ENCODE measurements at places on chromosomes 11 and 22. TPM values are rescaled to one million over a fixed set of nuclear protein-coding genes. Genes with fewer than 3 reads are reported as not detected.
A peak's percentile ranks its signal among the peaks of the same experiment; 100 is the strongest.

- DNase-seq = no peak
Measured at GRCh38 chr22:24200619-24201212, 19.4 kb downstream of the SUSD2 start.

GRCh38 chr11:82085493-82085892 is 648.2 kb downstream of the FAM181B start:
- no peak for DNase-seq

DNA sequence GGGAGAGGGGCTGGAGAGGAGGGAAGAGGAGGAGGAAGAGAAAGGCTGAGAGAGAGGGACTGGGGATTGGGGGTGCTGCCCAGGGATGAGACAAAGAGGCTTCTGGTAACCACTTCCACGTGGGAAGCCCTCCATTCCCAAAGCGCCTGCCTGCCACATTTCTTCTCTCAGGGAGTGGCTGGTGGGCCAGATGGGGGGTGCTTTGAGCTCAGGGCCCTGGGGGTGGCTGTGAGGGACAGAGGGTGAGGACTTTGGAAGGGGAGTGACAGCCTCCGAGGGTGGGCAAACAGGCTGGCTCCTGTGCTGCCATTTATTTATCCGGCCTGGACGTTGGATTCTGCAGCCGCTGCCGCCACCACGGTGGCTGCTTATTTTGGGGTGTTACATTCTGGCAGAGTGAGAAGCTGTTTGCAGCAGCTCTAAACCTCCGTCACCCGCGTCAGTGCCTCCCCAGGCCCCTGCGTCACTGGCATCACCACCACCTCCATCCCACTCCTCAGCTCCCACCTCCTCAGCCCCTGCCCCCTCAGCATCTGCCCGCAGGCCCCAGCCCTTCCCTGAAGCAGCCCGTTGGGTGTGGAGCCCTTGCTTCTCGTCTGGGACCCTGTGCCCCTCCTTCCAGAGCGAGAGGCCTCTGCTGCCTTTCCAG is 1.6 kb downstream of the RTN4RL2 start:
- no peak for DNase-seq

GRCh38 chr11:79406376-79406775 is 34.5 kb downstream of the TENM4 start:
- no peak for DNase-seq

GRCh38 chr11:10539339-10539738 is 1.6 kb downstream of the RNF141 start:
- DNase-seq = no peak

DNA sequence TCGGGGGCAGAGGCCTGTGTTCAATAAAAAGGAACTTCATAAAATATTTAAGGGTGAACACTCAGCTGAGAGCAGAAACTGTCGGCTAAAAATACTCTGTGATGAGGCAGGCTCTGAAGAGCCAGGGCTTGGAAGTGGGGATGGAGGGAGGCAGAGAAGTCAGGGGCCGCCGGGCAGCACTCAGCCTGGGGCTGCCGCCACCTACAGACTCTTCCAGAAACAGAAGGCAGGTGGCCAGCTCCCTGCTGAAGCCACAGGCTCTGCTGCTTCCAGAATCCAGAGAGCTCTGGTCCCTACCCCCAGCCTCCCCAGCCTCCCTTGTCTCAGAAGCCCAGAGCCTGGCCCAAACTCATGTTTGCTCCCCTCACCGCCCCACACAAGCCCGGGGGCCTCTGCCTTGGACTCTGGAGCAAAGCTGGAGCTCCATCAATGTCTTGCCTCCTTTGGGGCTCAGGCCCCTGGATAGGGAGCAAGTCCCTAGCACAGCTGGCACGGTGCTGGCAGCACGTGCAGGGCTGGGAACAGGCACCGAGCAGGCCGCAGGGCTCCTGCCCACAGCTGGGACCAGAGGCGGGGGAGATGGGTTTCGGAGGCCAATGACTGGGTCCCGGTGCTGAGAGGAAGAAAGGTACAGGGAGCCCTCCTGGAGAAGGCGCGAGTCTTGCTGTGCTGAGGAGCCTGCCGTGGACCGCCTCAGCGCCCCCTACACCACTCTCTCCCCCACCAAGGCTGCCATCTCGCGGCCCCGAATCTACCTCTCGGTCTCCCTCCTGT is 8.2 kb downstream of the LRFN4 start:
- peak; percentile 45 for DNase-seq

DNA sequence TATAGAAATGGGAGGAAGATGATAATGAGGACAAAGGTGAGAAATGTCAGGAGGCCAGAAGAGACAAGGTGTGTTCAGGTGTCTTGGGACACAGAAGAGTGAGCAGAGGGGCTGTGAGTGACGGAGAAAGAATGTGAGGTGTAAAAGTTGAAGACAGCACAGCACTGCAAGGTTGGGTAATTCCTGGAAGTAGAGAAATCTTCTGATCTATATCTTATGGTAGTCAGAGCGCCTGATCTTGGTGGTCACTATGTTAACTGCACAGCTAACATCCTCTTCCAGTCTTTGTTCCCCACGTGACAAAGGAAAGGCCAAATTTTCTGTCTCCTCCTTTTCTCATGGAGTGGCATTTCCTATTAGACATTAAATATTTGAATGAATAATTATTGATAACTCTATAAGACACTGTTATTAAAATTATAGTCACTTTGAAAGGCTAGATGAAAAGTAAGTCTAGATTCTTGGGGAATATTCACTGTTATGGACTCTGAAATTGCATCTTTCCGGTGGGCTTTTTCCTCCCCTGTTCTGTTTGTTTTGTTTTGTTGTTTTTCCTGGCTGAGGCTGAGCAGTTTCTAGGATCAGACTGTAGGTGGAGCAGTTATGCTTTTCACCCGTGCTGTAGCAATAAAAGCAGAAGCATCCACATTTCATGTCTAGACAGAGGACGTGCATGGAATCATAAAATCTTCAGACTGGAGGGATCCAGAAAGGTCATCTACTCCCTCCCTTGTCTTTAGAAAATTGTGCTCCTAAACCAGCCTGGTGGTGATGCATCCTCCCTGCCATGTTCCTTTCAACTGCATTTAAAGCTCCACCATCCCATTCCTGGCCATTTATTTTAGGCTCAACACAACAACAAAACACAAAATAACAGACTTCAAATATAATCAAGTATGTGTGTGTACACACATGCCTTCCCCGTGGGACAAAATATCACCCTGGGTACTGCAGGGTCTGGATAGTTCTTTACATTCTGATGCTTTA is 26.6 kb downstream of the SC5D start:
- DNase-seq = no peak

GRCh38 chr11:120336641-120337354 is 585 bp downstream of the ARHGEF12 start:
- DNase-seq = peak; percentile 50

- no peak for DNase-seq
Measured at GRCh38 chr11:1567721-1568100, 4.4 kb downstream of the DUSP8 start.

- no peak for DNase-seq
Measured at GRCh38 chr11:47378010-47378835, at the start of gene SPI1. TSS of gene SPI1 (minus strand) at chr11:47378547. CDS start at chr11:47378353, 194 bp downstream.

- DNase-seq = no peak
Measured at GRCh38 chr11:59963733-59964132, at the start of gene OOSP4A. TSS of gene OOSP4A (plus strand) at chr11:59964033. CDS start at chr11:59964033, 0 bp downstream.

GRCh38 chr11:46039990-46040389 is 81.3 kb downstream of the PHF21A start:
- no peak for DNase-seq

DNA sequence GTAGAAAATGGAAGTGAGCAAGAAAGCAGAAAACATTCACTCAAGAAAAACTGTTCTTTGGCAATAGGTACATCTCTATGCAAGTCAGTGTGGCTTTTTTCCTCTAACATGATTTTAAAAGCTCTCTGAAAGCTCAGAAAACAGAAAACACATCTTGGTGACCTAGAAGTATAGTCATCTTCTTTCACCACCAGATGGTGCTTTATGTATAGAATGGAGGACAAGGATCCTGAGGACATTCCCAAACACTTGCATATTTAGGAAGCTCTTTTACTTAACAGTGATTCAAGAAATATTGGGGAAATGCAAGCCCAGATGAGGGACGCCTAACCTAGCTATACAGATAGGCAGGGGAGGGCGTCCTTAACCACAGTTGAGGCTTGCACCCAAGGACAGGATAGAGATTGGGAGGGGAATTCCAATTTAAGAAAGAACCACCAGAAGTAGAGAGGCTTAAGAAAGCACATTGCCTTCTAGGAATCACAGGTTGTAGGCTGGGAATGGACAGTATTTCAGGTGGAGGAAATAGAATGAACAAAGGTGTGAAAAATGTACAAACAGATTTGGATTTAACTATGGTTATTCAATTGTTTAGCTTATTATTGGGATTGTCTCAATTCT is 13.8 kb upstream of the CCDC81 start:
- DNase-seq = no peak

GRCh38 chr11:44407211-44407996 is 97.5 kb upstream of the ALX4 start:
- no peak for DNase-seq

Gene OAF
- total RNA-seq = 48.3 TPM

Gene ANO1
- total RNA-seq = 5.4 TPM

Gene UEVLD
- total RNA-seq = 8.5 TPM

Gene SPI1
- total RNA-seq = 1.2 TPM

Gene ST14
- total RNA-seq = 45.5 TPM

Gene OSM
- 1.5 TPM for total RNA-seq

Gene KCNK7
- total RNA-seq = 0.28 TPM

Gene TRPC6
- 0.60 TPM for total RNA-seq

Gene CEP57
- 25.9 TPM for total RNA-seq
